ENCODE measurements at places on chromosomes 12 and 14.

DNA sequence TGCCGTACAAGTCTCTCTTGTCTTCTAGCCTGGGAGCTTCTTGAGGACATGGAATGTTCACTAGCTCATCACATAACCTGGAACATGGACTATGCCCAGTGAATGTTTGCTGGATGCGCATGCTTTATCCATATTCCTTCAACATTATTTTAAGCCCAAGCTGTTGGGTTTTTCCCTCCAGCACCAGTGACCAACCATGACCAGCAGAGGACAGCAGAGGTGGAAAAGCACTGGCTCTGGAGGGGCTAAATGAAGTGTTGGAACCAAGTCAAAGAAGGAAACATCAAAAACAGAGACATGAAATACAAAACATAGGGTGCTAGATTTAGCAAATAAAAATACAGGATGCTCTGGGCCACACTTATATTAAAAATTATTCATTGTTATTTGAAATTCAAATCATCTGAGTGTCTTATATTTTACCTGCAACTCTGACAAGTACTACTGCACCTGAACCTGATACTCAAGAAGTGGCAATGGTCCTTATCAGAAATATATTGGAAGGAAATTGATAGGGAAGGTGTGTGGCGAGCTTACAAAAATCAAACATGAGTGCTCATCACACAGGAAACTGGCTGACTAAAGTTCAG, 23.1 kb upstream of the HELB start:
- no peak for DNase-seq

- DNase-seq: no peak
Measured at GRCh38 chr12:52271158-52271557, 3.3 kb upstream of the KRT86 start.

- DNase-seq: no peak
Measured at GRCh38 chr12:93468008-93468371, 676 bp downstream of the MRPL42 start.

GRCh38 chr14:64952598-64953309, 10.2 kb upstream of the GPX2 start:
- DNase-seq: no peak

- DNase-seq: no peak
Measured at GRCh38 chr12:131057211-131057721, 103.6 kb downstream of the ADGRD1 start.

DNA sequence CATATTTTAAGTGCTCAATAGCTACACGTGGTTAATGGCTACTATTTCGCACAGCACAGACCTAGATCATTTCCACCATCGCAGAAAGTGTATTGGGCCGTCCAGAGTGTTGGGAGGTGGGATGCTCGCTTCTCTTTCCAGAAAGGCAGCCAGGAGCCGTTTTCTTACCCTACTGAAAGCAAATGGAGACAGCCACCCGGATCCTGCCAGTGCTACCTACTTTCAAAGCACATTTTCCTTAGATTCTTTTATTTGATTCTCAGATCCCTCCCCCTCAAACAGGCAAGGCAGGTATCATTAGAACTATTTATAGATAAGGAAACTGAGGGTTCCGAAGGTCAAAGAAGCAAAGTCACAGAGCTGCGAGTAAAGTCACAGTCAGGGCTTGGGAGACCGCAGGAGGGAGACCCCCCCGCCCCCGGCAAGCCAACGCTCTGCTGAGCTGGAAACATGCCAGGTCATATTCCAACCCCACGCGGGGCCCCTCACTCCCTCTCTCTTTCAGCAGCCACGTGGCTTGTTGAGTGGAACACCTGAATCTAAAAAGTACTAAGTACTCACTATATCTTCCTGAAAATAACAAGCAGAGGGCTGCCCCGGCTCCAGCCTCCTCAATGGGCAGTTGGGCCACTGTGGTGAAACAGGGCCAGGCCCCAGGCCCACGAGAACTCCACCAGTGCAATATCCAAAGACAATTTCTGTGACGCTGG, 36.2 kb downstream of the PRIMA1 start:
- DNase-seq: no peak

DNA sequence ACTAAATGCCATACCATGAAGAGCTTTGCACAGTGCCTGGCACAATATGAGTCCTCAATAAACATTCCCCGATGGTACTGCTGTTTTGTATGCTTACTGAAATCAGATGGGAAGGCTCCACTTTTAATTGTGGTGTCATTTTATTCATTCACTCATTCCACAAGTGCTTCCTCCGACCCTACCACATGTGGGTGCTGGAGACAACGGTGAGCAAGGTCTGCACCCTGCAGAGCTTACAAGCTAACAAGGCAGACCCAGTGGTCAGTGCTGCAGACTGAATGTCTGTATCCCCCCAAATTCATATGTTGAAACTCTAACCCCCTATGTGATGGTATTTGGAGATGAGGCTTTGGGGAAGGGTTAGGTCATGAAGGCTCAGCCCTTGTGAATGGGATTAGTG, 48.3 kb downstream of the RFX4 start:
- no peak for DNase-seq

DNA sequence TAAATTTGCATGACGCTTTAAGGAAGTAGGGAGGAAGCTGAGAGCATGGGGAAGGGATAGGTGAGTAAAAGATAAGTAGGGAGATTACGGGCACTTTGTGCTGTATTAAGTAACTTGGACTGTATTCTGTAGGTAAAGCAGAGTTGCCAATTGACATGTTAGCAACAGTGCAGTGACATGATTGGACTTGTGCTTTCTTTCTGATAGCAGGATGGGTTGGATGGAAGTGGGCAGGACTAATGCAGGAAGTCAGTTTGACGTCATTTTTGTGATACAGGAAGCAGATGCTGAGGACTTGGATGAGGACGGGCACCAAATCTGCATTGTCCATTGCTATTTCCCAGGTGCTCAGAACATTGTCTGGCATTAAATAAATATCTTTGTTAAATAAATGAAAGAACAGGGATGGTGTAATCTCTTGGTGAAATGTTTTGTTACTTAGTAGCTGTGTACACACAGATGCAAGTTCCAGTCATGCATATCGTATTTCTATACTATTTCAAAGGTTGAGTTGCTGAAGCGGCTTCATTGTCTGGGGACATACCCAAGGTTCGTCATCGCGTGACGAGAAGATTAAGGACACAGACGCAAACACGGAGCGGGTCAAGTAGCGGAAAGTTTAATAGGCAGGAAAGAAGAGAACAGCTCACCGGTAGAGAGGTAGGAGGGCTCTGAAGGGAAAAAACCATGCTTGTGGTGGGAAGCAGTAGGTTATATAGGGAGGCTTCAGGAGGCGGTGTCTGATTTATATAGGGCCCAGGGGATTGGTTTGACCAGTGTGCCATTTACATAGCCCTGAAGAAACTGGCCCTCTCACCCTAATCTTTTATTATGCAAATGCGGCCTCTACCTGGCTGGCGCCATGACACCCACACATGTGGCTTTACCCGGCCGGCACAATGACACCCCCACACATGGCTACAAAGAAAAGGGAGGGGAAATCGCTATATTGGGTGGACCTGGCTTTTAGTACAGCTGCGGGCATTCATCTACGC, 30.7 kb downstream of the GUCY2C start:
- DNase-seq: no peak

DNA sequence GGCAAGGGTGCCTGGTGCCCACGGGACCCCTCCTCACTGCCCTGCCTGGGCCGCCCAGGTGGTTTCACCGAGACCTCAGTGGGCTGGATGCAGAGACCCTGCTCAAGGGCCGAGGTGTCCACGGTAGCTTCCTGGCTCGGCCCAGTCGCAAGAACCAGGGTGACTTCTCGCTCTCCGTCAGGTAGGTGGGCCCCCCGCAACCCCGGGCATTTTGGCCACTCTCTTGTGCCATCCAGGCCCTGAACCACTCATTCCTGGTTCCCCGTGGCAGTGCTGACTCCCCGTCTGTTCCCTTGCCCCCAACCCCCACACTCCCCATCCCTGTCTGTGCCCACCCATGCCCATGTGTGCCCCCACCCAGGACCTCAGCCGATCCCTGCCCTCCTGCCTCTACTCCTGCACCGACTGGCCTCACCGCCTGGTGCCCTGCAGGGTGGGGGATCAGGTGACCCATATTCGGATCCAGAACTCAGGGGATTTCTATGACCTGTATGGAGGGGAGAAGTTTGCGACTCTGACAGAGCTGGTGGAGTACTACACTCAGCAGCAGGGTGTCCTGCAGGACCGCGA, 480 bp downstream of the PTPN6 start:
- DNase-seq: no peak

- no peak for DNase-seq
Measured at GRCh38 chr14:74648601-74649000, 36.6 kb upstream of the LTBP2 start.

GRCh38 chr12:66329941-66330340, 27.6 kb downstream of the HELB start:
- DNase-seq: no peak

All from stimulated activated naive CD4-positive, alpha-beta T cell treated with Interleukin-2 at 50 U/mL for 16 hours (primary cell).